Inflammatory macrophage treated with lipopolysaccharide for 1 hour (primary cell): ENCODE measurements at places on chromosomes 3 and 15.

DNA sequence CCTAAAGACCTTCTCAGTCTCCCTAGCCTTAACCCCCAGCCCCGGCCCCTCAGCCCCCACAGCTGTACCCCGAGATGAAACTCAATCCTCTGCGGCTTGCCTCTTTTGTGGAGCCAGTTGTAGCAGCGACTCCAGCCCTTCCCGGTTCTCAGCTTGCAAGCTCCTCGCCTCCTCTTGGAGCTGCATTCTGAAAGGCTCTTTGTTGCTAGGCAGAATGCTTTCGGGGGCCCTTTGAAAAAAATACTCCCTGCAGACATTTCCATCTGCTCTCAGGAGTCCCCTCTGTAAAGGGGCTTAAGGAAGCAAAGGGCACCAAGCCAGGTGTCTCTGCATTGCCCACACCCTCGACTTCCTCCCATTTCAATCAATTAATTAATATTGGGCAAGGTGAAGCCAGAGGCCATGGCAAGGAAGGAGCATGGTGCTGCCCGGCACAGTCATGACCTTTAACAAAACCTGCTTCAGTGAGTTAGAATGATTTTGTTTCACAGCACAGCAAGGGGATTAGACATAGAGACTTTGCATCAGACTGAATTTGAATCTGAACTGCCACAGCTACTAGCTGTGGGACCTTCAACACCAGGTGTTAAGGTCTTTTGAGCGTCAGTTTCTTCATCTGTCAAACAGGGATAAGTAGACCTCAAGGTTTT lies 65.5 kb downstream of the SRGAP3 start:
- DNase-seq, result no peak

DNA sequence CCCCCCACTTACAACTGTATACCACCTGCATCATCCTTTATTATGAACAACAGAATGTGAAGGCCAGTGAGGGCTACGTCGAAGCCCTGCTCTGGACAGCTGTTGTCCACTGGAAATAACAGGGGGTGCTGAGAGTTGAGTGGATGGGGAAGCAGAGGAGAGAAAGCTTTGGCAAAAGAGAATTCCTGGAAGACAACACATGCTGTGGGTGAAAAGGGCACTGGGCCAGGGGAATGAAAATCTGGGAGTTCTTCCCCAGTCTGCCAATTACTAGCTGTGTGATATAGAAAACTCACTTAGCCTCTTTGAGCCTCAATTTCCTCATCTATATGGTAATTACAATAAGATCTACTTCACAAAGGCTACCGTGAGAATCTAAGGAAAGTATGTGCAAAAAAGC lies 40.7 kb downstream of the FSTL1 start:
- DNase-seq, result no peak

GRCh38 chr3:172461530-172462138 lies 13.4 kb upstream of the GHSR start:
- peak; percentile 8 for DNase-seq

DNA sequence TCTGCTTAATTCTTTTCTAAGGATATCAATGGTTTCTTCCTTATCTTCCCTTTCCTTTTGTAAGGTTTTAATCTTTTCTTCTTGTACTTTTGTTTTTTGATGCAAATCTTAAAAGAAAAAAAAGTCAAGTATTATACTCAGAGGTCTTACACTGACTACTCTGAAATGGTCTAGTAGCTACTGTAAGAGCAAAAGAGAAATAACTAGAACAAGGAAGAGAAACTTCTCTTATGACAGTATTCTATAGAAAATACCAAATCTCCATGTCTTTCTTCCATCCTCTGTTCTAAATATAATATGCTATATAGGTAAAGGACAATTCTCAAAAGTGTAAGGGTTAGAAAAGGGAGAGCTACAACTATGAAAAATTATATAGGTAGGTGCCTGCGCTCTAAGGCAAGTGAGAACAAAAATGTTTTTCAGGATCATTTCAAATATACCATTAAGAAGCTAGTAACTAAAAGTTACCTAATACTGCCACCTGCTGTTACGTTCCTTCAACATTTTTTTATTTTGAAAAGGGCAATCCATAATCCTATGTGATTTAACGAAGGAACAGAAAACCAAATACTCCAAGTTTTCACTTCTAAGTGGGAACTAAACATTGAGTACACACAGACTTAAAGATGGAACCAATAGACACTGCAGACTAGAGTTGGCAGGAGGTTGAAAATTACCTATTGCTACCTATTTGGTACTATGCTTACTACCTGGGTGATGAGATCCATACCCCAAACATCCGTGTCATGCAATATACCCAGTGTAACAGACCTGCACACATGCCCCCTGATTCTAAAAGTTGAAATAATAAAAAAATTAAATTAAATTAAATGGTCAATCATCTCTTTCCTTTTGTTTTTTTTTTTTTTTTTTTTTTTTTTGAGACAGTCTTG lies 36.7 kb downstream of the CIP2A start:
- DNase-seq, result peak; percentile 39

DNA sequence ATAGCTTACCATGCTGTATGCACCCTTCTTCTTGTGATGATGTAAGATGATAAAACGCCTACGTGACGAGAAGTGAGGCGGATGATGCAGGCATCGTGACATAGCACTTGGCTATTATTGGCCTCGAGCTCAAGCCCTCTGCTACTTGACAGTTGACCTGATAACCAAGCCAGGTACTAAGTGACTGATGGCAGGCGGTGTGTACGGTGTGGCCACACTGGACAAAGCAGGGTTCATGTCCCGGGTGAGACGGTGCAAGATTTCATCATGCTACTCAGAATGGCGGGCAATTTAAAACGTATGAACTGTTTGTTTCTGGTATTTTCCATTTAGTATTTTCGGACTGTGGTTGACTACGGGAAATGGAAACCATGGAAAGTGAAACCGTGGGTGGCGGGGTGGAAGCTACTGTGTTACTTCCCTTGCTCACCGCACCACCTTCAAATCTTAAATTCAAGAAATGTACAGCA lies 57.7 kb downstream of the SLC12A8 start:
- DNase-seq, result peak; percentile 72

GRCh38 chr15:60703207-60703933 lies 224.4 kb upstream of the ICE2 start:
- DNase-seq, result no peak

DNA sequence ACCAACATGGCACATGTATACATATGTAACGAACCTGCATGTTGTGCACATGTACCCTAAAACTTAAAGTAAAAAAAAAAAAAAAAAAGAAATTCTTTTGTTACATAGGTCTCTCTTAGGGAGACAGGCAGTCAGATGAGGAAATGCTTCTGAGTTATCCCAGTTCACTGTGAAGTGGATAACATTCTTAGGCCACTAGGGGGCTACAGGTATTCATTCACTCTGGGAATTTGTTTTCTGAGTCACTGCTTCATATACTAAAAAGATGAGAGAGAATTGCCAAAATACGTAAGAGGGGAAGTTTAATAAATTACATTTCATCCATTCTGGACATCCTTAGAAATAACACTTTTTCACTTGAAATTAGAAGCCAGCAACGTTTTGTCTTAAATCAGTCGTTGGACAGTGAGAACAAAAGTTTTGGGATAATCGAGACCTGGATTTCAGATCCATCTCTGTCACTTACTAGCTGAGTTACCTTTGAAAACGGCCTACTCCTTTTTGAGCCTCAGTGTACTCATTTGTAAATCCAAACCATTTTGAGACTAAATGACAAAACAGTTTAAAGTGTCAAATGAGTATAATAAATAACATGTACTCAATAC lies 738.4 kb upstream of the ALCAM start:
- peak; percentile 18 for DNase-seq

GRCh38 chr3:120171134-120171873 lies 77.1 kb upstream of the GSK3B start:
- no peak for DNase-seq

DNA sequence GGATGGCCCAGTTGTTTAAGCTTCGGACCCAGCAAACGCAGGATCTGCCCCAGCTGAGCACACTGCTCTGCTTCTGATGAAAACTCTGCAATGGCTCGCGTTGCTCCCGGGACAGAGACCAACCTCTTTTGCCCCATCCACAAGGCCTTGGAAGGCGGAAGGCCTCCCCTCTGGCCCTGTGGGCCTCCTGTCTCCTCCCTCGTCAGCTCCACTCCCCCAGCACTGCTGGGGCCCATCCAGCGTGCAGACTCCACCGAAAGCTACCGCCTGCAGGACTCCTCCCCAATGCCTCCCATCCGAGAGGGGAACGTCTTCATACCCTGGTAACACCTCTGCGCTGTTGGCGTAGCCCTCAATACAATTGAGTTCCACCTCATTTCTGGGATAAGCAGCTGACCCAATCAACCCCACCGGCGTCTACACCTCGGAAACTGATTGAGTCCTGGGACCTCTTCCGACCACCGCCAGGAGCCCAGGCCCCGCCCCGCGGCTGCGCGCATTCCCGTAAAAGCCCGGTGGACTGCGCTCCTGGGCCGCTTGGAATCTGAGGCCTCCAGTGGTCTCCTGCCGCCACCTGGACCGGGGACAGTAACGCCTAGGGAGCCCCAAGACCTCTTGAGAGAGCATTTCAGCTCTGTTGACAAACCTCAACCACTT lies at the start of gene PRR23E:
Gene PRR23E, plus strand, starts transcription at position 556 of the 657 bp plus-strand sequence. CDS start 3,555 bp downstream, outside the sequence.
- no peak for DNase-seq

DNA sequence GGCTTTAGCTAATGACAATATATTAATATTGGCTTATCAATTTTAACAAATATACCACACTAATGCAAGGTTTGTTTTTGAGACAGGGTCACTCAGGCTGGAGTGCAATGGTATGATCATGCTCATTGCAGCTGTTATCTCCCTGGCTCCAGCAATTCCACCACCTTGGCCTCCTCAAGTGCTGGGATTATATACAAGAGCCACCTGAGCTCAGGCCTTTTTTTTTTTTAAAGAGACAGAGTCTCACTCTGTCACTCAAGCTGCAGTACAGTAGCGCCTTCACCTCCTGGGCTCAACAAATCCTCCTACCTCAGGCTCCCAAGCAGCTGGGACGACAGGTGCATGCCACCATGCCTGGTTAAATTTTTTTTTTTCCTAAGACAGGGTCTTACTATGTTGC lies 11.7 kb downstream of the DLG1 start:
- DNase-seq, result no peak

DNA sequence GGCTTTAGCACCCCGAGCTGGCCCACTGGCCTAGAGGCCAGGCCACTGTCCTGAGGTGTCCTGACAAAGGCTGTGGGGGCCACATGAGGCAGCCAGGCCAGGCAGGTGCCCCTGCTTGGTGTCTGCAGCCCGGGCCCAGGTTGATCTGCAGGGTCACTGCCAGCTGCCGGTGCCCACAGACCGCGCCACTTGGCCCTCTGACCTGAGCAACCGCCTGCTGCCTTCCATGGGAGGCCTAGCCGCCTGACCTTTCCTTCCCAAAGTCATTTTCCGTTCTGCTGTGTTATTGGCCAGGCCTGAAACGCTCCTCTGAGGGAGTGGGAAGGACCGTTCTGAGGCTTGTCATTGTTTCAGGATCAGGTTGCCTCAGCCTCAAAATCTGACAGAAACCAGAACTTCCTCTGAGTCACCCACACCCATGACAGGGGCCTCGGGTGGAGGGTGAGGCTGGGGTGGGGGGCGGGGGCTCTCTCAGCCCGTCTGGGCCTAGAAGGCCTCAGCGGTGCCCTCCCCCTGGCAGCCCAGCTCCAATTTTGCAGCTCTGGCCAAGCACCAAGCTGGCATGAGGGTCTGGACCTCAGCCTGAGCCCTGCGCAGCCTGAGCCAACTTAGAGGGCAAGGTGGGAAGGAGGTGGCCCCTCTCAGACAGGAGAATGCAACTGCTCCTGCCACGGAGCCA lies 140.7 kb upstream of the MEF2A start:
- peak; percentile 98 for DNase-seq

- peak; percentile 10 for DNase-seq
Measured at GRCh38 chr15:91253605-91254004, 153.5 kb downstream of the SV2B start.

DNA sequence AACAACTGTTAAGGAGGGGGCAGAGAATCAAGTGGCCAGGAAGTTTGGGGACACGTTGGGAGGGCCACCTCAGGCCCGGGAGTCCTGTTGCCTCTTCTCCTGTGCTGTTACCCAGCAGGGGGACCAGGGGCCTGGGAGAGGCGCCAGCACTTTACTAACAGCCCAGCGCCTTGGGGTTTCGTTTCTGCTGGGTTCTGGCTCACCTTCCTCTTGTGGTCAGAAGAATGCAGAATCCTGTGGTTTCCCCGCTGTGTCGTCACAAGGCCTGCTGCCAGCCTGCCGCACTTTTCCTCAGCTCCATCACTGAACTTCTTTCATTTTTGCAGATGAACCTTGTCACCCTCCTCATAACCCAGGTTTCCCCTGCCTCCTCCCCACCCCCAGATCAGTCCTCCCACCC lies 67.7 kb downstream of the SLC30A4 start:
- peak; percentile 98 for DNase-seq

GRCh38 chr3:165440380-165440779 lies 244.2 kb upstream of the SLITRK3 start:
- no peak for DNase-seq

DNA sequence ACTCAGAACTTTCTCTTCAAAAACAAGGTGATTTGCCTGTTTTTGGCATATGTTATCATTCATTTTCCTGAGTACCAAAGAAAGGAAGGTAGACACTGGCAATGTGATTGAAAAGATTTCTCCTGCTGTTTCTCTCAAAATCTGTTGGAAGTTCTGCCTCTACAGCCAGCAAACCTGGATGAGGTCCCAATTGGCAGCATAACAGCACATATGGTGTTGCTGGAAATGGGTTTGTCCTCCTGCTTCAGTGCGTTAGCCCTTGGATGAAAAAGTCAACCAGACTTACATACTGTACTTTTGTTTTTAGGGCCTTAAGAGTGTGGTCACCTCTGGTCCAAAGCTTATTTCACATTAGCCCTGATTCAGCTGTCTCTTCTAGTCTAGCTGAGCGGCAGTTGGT lies 237.6 kb upstream of the MME start:
- DNase-seq, result no peak

DNA sequence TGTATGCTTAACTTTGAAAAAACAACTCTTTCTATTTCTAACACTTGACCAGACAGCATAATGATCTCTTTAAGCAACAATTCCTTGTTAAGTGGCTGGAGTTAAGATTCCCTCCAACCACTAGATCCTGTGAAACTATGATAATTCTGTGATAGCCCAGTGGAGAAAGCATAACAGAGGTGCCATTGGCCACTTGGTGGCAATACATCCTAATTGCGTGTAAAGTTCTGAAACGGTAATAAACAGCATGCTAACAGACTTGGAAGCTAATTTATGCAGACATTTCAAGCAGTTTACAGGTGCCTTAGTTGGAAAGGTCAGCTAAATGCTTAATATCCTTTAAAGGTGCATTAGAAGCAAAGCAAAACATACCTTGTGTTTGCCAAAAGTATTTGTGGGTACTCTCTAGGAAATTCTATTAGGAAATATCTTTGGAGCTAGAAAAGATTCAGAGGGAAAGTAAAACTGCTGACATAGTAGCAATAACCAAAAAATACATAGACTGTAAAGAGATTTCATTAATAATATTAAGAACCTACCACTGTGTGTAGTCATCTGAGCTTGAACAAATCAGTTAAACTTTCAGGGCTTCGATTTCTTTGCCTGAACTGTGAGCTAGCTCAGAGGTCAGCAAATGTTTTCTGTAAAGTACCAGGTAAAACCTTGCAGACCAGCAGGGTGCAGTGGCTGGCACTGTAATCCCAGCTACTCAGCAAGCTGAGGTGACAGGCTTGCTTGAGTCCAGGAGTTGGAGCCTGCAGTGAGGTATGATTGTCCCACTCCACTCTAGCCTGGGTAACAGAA lies 19.0 kb upstream of the CSTA start:
- no peak for DNase-seq
